Activated naive CD4-positive, alpha-beta T cell treated with anti-CD3 and anti-CD28 coated beads, Interleukin-2, amount 50 U/mL, for 16 hours (primary cell): ENCODE measurements at places on chromosomes 12 and 14.
A peak's percentile ranks its signal among the peaks of the same experiment; 100 is the strongest.

- DNase-seq = no peak
Measured at GRCh38 chr14:66606826-66607225, 98.9 kb downstream of the GPHN start.

DNA sequence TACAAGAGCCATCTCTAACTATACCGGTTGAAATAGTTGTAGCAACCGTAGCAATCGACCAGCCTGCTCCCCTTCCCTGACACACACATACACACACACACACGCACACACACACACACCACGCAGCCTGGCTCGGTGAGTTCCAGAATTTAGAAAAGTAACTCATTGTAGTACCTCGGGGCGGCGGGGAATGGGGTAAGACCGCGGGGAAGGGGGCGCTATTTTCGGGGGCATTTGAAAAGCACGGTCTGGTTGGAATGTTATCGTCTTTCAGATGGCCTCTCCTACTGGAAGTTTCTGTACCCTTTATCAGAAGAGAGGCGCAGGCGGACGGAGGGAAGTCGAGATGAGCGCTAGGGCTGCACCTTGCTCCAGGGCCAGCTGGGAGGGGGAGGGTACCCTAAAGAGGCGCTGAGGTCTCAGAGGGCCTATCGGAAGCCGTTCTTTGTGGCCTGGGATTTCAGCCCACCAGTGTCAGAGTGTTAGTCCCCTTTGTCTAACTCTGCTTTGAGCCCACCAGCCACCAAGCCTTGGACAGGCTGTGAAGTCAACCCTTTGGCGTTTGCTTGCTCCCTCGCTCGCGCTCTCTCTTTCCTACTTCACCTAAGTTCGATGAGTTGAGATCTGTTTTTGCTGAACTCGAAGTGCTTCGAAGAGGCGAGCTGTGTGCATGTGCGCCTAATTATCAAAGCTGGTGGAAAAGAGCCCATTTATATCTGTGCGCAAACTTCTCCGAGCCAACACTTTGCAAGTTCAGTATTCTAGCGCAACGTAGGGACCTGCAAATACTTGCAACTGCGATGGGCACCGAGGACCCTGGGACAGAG lies 837 bp downstream of the COL2A1 start:
- DNase-seq = no peak

DNA sequence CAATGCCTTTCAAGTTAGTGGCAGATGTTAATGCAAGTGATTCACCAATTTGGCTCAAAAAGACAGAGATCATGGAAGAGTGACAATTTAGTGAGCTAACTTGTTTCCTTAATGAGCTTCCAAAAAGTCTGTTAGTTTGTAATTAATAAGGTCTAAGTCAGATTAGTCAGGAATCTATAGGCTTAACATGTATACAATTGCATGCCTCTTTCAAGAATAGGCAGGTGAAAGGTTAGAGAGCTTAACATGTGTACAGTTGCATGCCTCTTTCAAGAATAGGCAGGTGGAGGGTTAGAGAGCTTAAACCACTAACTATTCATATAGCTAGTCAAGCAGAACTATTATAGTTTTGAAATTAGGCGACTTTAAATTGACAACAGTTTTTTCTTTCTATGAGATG lies 663.8 kb downstream of the C12orf50 start:
- DNase-seq = no peak

DNA sequence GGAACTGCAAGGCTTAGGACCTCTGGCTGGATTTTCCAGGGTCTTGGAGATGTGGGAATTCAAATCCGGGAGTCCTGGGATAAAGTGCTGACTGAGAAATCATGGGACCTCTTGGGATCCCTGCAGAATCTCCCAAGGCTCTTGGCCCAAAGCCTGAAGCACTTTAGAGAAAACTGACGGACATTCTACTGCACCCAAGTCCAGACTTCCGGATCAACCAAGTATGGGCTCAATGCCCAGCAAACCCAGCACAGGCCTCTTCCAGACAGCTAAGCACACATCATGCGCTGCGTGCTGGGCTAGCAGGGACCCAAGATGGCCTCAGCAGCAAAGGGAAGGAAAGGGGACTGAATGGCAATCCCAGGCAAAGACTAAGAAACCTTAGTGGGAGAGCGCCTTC lies 85.0 kb downstream of the ACTN1 start:
- DNase-seq = no peak

DNA sequence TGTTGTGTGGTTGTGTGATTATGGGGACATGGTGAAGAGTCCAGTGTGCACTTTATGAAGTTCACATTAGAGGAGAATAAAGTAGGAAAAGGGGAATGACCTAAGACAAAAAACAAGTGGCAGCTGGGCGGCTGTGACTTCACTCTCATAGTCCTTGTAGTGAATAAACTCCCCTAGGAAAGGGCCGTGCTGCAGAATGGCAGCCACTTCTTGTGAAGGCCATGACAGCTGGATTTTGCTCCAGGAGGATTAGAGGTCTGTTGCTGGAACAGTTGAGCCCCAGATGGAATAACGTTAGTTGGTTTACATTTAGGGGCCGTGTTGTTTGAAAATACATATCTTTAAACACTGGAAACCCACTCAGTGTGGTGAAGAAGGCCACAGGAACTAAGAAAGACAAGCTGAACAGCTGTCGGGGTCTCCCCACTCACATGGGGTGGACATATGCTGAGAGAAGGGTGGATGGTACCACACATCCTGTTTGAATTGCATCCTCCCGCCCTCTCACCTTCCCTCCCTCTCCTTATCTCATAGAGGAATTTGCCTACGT lies 276.9 kb downstream of the CACNA1C start:
- DNase-seq = no peak

DNA sequence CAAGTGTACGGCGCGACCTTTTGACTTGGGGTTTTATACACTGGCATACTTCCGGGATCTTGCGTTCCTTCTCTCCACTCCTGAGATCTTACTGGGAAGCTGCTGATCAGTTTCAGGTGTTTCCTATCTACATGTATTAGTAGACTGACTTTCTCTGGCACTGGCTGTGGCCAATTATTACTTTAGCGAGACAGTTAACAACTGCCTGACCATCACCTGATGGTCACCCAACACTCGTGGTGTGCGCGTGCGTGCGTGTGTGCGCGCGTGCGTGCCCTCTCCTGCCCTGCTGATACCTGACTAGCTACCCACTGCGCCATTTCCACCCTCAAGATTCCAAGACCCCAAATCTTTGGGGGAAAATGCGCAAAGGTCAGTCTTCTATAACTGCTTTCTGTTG lies 249.9 kb downstream of the AEBP2 start:
- no peak for DNase-seq

GRCh38 chr14:62921466-62921865 lies 123.8 kb downstream of the KCNH5 start:
- DNase-seq = no peak

DNA sequence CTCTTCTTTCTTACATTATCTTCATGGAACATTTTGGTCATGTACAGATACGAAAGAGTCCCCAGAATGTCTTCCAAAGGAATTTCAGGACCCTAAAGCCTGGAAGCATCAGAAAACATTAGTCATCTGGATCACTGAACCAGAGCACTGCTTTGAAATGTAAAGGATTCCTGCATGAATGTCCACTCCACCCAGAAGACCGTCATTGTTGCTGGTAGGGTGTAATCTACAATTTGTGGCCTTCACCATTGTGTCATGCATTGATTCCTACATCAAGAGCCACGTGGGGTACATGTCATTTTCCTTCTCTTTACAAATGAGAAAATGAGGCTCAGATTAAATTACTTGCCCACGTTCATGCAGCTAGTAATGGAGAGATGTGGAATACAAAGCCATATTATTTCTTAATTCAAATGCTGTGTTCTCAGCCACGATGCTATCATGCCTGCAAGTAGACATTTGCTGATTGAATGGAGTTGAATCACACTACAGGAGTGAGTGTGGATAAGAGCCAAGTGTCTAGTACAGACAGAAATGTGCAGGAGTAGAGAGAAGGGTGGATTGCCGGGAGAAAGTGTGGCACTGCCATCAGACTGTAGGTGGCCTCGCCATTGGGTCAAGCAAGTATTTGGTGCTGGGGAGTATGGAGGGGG lies 231.2 kb downstream of the C12orf75 start:
- no peak for DNase-seq

GRCh38 chr14:90140298-90140955 lies 78.6 kb downstream of the KCNK13 start:
- no peak for DNase-seq

GRCh38 chr12:58961166-58961565 lies 40.9 kb upstream of the LRIG3 start:
- no peak for DNase-seq

GRCh38 chr12:12562016-12562483 lies 613 bp downstream of the DUSP16 start:
- DNase-seq = peak; percentile 41

DNA sequence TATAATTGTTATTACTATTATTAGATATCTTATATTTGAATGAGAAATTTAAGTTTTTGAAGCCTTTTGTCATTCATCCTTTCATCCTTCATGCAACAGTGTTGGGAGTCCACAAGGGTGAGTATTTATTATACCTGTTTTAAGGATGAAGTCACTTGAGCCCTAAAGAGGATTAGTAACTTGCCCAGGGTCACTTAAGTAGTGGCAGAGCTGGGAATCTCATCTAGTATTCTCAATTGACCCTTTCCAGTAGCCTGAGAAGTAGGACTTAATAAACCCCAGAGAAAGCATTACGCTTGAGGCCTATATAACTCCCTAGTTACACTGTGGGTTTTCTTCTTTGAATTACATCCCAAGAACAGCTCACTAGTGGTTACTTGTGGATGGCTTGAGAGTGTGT lies 119.8 kb downstream of the SRGAP1 start:
- no peak for DNase-seq

- no peak for DNase-seq
Measured at GRCh38 chr14:64726585-64726890, 22.3 kb downstream of the PLEKHG3 start.
